ENCODE measurements at places on chromosomes 7 and 10.

GRCh38 chr7:44447874-44448425 is 42.5 kb downstream of the NUDCD3 start:
- DNase-seq: no peak

GRCh38 chr10:62130948-62131347 is 137.7 kb downstream of the RTKN2 start:
- DNase-seq: peak; percentile 87

GRCh38 chr10:101007099-101007711 is 7.6 kb downstream of the LZTS2 start:
- DNase-seq: no peak

GRCh38 chr10:21989453-21990154 is 13.9 kb downstream of the DNAJC1 start:
- DNase-seq: peak; percentile 64

- peak; percentile 5 for DNase-seq
Observed at GRCh38 chr10:19412531-19412930, 363.9 kb downstream of the MALRD1 start.

DNA sequence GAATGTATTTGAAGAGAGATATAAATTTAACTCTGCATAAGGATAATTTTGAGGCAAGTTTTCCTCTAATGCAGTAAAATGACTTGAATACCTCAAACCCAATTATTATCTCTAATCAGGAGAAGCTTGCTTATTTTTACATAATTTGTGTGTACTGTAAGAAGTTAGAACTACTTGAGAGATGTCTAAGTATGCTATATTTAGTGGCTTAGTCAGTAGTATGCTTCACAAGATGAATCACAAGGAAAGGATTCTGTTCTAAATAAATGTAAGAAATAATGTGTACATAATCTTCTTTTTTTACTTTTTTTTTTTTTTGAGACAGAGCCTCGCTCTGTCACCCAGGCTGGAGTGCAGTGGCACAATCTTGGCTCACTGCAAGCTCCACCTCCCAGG is 13.7 kb downstream of the PHTF2 start:
- DNase-seq: no peak

DNA sequence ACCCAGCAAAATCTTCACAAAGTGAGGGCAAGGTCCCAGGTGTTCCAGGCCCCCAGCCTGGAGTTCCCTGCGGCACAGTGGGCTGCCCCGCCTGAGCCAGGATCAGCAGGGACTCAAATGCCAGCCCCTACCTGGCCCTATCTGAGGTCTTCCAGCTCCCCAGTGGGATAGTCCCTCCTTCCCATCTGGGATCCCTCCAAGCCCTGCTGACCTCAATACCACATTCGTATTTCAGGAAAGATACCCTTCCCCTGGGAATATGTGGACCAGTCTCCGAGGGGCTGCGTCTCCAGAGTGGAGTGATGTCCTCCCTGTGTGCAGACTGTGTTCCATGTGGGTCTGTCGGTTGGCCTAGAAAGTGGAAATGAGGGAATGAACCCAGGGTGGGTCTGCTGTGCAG is 40.9 kb downstream of the ELFN1 start:
- no peak for DNase-seq

GRCh38 chr10:116888380-116889055 is 39.2 kb downstream of the ENO4 start:
- DNase-seq: peak; percentile 59

GRCh38 chr10:69716711-69717560 is 84.8 kb upstream of the COL13A1 start:
- no peak for DNase-seq

DNA sequence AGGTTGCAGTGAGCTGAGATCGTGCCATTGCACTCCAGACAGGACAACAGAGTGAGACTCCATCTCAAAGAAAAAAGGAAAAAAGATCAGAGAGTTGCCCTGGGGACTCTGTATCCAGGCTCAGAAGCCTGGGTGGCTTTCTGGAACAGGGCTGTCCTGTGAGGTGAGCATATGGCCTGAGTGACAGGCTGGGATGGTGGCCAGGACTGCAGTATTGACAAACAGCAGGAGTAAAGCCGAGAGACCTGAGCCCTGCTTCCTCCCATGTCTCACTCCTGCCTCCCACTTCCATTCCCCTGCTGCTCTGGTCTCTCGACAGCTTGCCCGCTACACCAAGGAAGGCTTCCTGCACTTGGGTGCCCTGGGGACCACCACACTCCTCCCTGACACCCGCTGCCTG is 578.5 kb downstream of the GALNT17 start:
- no peak for DNase-seq

GRCh38 chr7:50357426-50357825 is 52.9 kb downstream of the IKZF1 start:
- no peak for DNase-seq

DNA sequence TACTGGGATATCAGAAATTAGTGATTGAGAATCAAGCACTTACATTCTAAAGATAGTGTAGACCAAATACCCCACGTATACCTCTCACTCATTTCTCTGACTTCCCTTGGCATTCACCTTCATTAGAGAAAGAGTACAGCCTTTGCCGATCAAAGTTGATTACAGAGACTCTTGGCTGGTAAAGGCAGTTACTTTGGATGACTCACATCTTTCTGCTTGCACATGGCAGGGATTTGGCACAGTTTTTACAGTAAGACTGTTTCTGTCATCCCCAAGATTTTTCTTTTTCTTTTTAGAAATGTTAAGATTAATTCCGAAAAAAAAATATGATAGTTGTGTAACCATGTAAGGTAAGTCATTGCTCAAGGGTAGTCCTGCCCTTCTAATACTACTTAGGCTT is 143.0 kb downstream of the TSPAN12 start:
- DNase-seq: no peak

- DNase-seq: no peak
Observed at GRCh38 chr7:73802459-73802858, 28.3 kb upstream of the CLDN4 start.

- DNase-seq: no peak
Observed at GRCh38 chr7:89988074-89988473, 166.2 kb upstream of the STEAP1 start.

DNA sequence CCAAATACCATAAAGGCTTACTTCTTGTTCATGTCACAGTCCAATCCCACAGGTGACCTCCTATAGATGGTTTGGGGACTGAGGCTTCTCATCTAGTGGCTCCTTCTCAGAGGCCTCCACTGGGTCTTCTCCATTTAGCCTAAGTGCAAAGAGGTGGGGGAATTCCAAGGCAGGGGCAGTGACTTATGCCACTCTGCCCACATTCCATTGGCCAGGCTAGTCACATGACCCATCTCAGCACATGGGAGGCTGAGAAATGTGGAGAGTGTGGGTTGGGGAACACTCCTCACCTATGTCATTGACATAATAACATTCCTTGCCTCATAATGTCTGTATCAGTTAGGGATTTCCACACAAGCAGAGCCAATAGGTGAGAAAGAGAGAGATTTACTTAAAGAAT is 104.3 kb upstream of the PLXNA4 start:
- DNase-seq: no peak

DNA sequence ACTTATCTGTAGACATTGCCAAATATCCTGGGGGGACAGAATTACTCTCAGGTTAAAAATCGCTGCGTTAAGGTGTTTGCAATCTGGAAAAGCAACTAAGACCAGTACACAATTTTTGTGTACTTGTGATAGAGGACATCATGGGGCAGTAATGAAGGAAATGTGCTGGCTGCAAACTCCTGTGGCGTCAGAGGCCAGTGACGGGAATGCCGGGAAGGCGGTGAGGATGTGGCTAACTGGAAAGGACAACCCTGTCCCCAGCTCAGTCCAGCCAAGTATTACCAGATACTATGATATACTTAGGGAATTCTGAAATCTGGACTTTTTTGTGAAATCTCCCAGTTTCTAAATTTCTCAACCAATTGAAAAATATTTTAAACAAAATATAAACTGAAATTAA is 103.1 kb upstream of the NANOS1 start:
- no peak for DNase-seq

DNA sequence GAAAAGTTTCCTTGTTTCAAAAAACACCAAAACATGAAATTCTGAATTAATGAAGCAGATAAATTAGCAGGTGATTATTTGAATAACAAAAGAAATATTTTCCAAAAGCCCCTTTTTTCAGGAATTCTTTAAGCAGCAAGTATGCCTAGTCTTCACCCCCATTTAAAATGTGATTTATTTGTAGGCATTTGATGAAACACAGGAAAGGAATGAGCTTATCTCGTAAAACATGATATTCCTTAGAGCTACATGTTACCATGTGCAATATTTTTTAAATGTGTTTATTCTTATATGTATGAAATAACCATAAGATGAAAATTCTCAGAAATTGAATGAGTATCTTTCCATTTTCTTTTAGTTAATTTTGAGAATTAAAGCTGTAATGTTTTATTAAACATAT is 106.1 kb downstream of the CHN2 start:
- no peak for DNase-seq

GRCh38 chr10:63058236-63058635 is 74.9 kb upstream of the NRBF2 start:
- no peak for DNase-seq

- DNase-seq: no peak
Observed at GRCh38 chr7:140367528-140367927, 30.8 kb downstream of the SLC37A3 start.

DNA sequence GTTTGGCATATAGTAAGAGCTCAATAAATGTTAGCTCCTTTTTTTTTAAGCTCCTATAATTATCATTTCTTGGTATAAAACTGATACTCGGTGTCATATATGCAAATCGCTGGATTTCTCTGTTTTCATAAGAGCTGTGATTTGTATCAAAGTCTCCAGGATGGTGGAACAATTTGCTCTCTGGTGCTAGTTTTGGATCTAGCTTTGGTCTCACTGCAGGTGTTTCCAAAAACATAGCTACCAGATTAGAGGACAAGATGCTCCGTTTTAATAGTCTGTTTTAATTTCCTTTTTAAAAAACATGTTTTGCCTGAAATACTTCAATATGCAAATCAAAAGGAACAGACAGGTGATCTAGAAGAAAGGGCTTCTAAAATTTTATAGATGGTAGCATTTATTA is 25.3 kb downstream of the ADAM22 start:
- no peak for DNase-seq

GRCh38 chr10:13485623-13486022 is 43.2 kb downstream of the BEND7 start:
- no peak for DNase-seq

GRCh38 chr10:24891823-24892222 is 60.6 kb downstream of the PRTFDC1 start:
- DNase-seq: peak; percentile 77

- DNase-seq: no peak
Observed at GRCh38 chr7:50676740-50677637, 105.7 kb downstream of the GRB10 start.

GRCh38 chr7:92043637-92044036 is 90.6 kb downstream of the CYP51A1 start:
- DNase-seq: no peak

GRCh38 chr7:23164846-23165245 is 17.0 kb upstream of the NUP42 start:
- DNase-seq: no peak

DNA sequence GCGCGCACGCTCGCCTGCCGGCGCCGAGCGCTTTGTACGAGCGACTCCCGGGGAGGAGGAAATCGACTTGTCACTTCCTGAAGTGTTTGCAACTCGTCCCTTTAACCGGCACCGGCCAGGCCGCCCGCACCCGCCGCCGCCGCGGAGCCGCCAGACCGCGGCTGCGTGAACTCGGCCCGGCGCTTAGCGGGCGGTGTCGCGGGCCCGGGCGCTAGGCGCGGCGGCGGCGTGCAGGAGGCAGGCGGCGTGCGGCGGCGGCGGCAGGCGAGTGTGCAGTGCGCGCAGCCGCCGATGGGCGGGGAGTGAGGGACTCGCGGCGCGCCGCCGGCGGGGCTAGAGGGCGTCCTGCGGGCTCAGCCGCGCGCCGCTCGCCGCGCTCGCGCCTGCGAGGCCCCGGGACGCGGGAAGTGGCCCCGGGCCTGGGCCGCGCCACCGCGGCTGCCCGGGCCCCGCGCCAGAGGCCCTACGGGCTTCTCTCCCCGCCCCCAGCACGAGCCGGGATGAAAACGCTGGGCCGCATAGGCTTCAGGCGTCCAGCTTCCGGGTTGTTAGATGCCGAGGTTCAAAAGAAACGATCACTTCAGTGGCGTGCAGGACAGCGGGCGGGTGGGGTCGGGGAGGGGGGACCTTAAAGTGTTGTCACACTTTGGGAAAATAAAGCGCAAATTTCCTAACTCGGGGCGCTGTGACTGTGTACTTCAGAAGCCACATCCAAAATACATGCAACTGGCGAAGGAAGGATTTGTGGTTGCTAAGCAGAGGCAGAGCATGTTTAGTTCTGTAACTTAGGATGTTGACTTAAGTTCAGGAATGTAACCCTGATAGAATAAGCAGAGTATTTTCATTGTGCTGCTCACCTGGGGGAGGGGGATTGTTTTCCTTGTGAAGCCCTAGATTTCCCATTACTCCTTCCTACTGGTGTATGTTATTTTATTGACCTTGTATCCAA is at the start of gene FAM53B:
TSS of gene FAM53B (minus strand) at position 277 of the 949 bp plus-strand sequence. CDS start 37,665 bp downstream, outside the sequence.
- DNase-seq: peak; percentile 40

GRCh38 chr10:122221958-122222357 is 49.1 kb upstream of the BTBD16 start:
- no peak for DNase-seq

GRCh38 chr10:98374217-98374985 is 40.6 kb downstream of the PYROXD2 start:
- DNase-seq: no peak

DNA sequence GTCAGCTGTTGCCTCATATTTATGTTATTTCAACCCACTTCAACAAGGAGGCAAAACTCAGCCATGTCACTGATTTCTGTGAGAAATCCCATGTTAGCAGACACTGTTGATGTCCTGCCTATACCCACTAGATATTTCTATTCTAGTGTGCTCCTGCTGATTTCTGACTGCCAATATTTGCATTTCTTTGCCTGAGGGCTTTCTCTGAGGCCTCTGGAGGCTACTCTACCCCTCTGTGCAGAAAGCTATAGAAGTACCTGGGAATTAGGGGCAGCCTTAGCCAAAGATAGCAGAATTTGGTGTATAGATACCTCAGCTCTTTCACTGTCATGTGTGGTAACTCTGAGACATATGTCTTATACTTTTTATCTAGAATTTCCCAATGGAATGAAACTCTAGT is 348.8 kb downstream of the SORCS3 start:
- DNase-seq: no peak

GRCh38 chr10:29658984-29659965 is 24.5 kb upstream of the SVIL start:
- peak; percentile 99 for DNase-seq

DNA sequence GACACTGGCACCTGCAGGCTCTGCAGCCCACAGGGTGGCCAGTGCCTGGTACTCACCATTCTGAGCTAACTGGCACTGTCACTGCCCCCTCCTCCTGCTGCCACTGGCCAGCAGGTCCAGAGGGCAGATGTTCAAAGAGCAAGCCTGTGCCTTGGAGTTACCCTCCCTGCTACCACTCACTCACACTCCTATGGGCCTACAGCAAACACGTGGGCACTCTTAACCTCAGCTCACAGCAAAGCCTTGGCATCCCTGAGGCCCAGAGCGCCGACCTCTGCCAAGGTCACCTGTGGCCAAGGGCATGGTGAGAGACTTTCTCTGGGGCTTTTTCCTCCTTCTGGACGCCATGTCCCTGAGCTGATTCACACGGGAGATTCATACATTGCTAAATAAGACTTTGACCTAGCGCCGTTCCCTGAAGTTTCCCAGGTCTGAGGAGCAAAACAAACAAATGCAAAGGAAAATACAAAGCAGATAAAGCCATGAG is 270.0 kb upstream of the PPP2R2D start:
- no peak for DNase-seq

- no peak for DNase-seq
Observed at GRCh38 chr7:94525923-94526322, 16.3 kb downstream of the CASD1 start.

Data from astrocyte of the cerebellum (primary cell).